WERI-Rb-1 (cell line): ENCODE measurements at places on chromosomes 11 and 22.

DNA sequence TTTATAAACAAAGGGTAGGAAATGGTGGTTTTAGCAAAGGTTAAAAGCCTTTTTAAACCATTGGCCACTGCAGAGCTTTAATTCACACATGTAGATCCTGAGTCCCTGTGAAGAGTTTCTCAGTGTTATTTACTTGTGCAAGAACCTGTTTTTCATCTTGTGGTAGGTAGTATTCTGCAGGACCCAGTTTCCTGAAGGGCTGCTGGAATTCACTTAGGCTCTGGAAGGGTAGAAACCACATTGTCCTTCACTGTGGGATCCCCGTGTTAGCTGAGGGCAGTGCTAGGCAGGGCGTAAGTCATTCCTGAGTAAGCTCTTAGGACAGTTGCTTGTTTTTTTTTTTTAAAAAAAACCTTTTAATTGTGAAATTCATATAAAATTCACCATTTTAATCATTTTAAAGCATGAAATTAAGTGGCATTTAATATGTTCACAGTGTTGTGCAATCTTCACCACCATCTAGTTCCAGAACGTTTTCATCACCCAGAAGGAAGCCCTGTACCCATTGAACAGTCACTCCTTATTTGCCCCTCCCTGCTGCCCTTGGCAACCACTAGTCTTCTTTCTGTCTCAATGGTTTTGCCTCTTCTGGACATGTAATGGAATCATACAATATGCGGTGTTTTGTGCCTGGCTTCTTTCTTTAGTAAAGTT lies 77.7 kb downstream of the C22orf31 start:
- DNase-seq = no peak

DNA sequence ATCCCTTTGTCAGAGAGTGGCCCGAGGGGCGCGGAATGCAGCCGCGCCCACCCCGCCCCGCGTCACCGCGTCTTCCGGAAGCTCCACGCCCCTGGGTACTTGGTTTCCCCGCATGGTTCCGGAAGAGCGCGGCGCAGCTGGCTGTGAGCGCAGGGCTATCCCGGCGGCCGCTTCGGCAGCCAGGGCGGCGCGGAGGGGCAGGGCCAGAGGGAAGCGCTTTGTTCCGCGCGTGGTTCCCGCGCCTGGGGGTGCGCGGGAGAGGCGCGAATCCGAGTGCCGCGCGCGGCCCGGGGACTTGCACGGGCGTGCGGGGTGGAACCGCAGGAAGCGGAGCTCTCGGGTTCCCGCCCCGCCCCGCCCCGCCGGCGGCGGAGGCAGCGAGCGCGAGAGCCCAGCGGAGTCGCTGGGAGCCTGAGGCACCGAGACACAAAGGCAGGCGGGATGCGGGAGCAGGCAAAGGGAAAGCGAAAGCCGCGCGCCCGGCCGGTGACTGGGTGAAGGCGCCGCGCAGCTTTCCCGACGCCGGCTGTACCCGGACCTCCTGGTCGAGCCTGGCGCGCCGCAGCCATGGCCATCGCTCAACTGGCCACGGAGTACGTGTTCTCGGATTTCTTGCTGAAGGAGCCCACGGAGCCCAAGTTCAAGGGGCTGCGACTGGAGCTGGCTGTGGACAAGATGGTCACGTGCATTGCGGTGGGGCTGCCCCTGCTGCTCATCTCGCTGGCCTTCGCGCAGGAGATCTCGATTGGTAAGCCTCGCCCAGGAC lies at the start of gene PANX1:
TSS of gene PANX1 (plus strand) at position 96 of the 766 bp plus-strand sequence. CDS start at position 568, 472 bp downstream.
- peak; percentile 87 for DNase-seq

- no peak for DNase-seq
These were observed 11.9 kb downstream of the BAIAP2L2 start for GRCh38 chr22:38098410-38099249.

DNA sequence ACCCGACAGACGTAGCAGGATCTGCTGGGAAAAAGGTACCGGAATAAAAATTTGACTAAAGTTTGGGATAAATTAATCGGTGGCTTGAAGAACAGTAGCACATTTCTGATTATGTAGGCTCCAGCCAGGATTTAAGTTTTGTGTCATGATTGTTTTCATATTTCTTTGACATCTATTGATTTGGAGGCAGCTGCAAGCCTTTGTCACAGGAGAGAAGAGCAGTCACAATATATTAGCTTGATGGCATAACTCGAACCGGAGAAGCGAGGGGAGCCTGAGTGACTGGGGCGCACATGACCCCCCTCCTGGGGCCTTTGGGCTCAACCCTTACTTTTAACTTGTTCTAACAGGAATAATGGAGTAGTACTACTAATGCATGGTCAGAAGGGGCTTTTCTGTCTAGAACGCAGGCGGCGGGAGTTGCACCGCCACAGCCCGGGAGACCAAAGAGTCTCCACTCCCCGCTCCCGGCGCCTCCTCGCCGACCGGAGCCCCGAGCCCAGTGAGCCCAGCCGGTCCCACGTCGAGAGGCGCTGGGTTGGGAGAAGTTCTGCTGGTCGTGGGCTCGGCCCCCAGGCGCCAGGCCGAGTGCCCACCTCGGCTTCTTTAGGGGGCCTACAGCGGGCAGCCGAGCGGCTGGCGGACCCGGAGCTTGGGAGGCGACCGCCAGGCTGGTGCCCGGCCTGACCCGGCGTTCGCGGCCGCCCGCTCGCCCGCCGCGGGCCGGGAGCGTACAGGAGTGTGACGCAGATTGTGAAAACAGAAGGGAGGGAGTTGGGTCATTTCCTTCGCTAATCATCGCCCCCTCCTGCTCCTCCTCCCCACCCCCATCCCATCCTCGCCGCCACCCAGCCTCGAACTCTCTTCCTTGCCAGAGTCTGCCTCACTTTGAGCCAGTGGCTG lies 15.7 kb upstream of the PAX6 start:
- no peak for DNase-seq

DNA sequence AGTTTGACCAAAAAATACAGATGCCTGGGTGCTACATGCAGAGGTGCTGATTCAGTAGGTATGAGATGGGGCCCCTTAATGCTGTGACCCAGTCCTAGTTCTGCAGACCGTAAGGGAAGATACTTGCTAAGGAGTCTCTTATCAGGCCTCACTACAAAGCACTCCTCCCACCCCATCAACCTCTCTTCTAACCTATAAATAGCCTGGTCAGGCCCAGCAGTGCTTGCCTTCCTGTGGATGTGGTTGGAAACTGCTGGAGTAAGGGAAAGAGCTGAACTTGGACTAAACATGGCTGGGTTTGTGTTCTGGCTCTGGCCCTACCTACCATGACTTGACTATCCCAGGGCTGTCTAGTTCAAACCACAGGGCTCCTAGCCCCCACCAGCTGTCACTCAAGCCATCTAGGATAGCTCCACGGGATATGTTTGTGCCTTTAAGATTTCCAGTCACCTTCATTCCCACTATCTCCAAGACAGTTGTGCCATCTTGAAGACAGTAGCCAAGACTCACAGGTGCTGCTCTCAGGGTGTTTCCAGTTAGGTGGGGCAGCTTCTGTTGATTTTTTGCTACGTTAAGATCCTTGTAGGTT lies 9.5 kb upstream of the DKK3 start:
- no peak for DNase-seq

- DNase-seq = peak; percentile 16
These were observed 161.1 kb upstream of the CCDC179 start for GRCh38 chr11:23021287-23021863.

DNA sequence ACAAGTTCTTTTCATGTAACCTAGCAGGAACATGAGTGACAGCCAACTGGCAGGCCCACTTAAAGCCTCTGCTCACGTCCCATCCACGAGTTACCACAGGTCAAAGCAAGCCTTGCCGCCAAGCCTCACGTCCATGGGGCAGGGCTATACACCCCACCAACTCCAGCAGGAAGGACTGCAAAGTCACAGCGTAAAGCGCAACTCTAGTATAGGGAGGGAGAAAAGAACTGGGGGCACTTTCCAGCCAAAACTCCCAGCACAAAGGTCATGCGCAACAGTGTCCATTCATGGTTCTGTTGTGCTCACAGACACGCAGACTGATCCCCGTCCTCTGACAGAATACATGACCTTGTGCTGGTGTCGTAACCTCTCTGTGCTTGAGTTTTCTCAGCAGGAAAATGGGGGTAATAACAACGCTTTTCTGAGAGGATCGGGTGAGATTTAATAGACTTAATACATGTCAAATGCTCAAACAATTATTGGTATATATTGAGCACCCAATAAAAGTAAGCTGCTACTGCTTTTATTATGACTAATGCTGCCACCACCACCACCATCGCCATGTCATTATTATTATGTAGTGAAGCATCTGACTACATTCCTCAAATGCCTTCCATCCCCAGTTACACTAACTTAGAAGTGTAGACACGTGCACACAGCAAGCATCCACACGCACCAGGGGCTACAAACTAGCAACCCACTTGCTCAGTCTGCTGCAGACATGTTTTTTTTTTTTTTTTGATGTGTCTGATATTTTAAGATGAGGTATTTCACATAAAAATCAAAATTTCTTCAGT lies 104.4 kb upstream of the PARVA start:
- DNase-seq = no peak

DNA sequence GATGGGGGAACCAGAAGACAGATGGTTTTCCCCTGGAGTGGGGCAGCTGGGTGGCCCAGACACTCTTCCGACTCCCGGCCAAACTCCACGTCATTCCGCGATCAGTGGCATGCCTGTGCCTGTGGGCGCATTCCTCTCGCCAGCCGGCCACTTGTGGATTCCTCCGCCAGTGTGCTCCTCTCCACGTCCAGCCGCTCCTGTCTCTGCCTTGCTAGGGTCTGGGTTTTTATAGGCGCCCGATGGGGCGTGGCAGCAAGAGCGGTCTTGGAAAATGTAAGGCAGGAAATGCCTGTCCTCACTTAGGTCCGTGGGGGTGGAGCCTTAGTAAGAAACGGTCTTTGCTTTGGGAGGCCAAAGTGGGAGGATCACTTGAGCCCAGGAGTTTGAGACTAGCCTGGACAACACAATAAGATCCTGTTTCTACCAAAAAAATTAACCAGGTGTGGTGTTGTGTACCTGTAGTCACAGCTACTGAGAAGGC lies 81.6 kb upstream of the SEPTIN5 start:
- DNase-seq = no peak

DNA sequence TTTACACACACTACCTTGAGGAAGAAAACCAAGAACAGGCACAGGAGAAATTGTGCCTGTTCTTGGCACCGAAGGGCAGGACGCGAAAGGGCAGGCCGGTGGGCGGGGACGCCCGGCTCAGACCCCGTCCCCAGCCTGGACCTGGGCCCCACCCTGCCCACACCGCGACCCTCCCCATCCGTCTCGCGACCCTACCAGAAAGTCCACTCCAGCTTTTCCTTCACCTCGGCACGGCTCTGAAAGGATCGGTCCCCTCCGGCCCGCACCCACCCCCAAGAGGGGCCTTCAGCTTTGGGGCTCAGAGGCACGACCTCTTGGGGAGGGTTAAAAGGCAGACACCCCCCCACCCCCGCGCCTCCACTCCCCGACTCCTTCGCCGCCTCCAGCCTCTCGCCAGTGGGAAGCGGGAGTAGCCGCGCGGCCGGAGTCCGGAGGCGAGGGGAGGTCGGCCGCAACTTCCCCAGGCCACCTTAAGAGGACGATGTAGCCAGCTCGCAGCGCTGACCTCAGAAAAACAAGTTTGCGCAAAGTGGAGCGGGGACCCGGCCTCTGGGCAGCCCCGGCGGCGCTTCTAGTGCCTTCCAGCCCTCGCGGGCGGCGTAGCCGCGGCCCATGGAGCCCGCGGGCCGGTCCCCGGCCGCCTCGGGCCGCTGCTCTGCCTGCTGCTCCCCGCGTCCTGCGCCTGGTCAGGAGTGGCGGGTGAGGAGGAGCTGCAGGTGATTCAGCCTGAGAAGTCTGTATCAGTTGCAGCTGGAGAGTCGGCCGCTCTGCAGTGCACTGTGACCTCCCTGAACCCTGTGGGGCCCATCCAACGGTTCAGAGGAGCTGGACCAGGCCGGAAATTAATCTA lies 4.4 kb downstream of the SEC14L6 start:
- DNase-seq = no peak

DNA sequence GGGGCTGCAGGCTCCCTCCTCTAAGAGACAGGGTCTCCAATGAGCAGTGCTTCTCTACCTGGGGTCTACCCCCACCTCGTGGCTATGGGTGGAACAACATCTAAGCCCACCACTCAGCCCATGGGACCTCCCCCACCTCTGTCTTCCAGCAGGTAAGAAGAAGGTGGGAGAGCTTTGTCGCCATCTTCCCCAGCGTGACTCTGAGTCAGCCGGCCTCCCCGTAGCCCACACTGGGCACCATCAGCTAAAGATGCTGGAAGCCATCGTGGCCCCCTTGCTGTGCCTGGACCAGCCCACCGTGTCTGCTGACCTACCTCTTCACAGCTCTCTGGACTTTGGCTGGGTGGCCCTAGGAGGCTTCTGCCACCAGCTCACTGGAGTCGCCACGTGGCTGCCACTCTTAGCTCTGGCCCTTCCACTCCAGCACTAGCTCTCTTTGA lies 944 bp downstream of the C11orf86 start:
- peak; percentile 63 for DNase-seq

DNA sequence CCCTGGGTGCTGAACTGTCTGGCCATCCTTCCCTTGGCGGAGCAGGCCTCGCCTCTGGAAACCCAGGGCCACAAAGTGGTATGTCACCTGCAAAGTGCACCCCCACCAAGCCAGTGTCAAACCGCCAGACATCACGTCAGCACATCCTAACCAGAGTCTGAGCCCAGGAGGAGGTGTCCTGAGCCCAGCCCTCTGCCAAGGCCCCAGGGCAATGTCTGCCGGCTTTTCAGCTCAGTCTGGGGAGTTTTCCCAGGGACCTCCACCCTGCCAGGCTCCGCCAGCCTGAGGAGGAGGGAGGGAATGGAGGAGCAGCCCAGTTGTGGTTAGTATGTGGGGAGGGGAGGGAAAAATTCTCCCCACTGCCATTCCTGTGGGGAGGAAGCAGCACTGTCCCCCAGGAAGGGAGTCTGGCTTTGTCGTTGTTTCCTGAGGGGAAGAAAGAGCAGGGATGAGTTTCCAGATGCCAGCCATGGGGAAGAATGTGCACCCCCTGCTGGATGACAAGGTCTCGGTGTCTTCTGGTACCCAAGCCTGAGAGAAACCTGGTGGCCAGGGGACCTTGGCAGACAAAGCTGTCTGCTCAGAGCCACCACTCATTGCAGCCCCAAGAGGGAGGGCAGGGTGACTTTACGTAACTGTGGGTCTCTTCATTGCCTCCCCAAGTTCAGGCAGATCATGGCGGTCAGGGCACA lies 81.4 kb upstream of the CD82 start:
- peak; percentile 15 for DNase-seq

DNA sequence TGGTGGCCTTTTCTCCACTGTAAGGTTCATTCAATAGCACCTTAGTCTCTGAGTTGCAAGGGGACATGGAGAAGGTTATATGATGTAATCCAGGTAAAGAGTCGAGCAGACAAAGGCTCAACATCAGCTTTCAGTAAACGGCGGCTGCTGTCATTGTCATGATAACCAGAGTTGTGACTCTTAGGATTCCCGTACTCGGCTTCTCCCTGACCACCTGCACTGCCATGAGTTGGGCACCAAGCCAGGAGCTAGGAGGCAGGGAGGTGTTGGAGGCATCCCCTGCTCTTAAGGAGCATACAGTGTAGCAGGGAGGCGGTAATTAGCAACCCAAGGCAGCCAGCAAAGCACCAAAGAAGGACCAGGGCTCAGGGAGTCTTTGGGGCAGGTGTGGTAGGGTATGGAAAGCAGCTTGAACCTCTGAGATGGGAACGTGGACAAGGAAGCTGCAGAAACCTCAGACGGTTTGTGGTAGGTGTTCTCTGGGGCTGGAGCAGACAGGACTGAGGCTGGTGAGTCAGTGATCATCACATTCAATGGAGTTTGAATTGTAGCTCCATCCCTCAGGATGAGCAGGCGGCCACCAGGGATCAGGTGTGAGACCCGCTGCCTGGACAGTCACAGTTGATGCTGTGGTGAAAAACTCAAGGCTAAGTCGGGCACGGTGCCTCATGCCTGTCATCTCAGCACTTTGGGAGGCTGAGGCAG lies 31.7 kb downstream of the LIF start:
- DNase-seq = no peak
